Endothelial cell of umbilical vein (primary cell): ENCODE measurements at places on chromosomes 3 and 15. TPM values are rescaled to one million over a fixed set of nuclear protein-coding genes. Genes with fewer than 3 reads are reported as not detected.

SMCO1 gene
- total RNA-seq, result not detected in 2 replicates

TAGLN3 gene
- total RNA-seq, result not detected in 2 replicates

ZPLD1 gene
- not detected in 2 replicates for total RNA-seq

UBAP1L gene
- total RNA-seq, result 3.9 and 5.0 TPM in 2 replicates

DNASE1L3 gene
- total RNA-seq, result 0.95 and 0.99 TPM in 2 replicates

SH3GL3 gene
- not detected in 2 replicates for total RNA-seq

IL17RB gene
- total RNA-seq, result not detected in 2 replicates

CAMP gene
- not detected in 2 replicates for total RNA-seq

RYR3 gene
- not detected in 2 replicates for total RNA-seq

TRPC1 gene
- total RNA-seq, result 5.6 and 5.9 TPM in 2 replicates

STAC gene
- 0.88 TPM in 1 of 2 replicates, not detected in the other for total RNA-seq

SLC28A2 gene
- not detected in 2 replicates for total RNA-seq

BSN gene
- total RNA-seq, result 0.27 and 0.28 TPM in 2 replicates

TEX55 gene
- total RNA-seq, result not detected in 2 replicates

FRG2C gene
- total RNA-seq, result not detected in 2 replicates

RARB gene
- 19.3 and 23.4 TPM in 2 replicates for total RNA-seq

MINAR1 gene
- 0.93 and 1.3 TPM in 2 replicates for total RNA-seq

GP5 gene
- total RNA-seq, result 0.11 TPM in 1 of 2 replicates, not detected in the other

POLQ gene
- total RNA-seq, result 9.5 and 10.8 TPM in 2 replicates

ADGRG7 gene
- not detected in 2 replicates for total RNA-seq

GRIP2 gene
- total RNA-seq, result not detected in 2 replicates

CTXN2 gene
- 0.14 TPM in 1 of 2 replicates, not detected in the other for total RNA-seq

SYNPR gene
- total RNA-seq, result not detected in 2 replicates

COL6A5 gene
- total RNA-seq, result not detected in 2 replicates

MB21D2 gene
- total RNA-seq, result 7.2 and 7.4 TPM in 2 replicates

SUCNR1 gene
- total RNA-seq, result not detected in 2 replicates

CORO2B gene
- total RNA-seq, result 2.9 and 3.7 TPM in 2 replicates

PLSCR2 gene
- total RNA-seq, result not detected in 2 replicates

ARNT2 gene
- 0.18 and 0.20 TPM in 2 replicates for total RNA-seq

CELSR3 gene
- total RNA-seq, result 0.46 and 0.71 TPM in 2 replicates

GOLGA6B gene
- not detected in 2 replicates for total RNA-seq

IMPG2 gene
- total RNA-seq, result 0.71 and 0.76 TPM in 2 replicates

HTD2 gene
- total RNA-seq, result 10.0 and 10.3 TPM in 2 replicates

GMNC gene
- total RNA-seq, result not detected in 2 replicates

SEMA3F gene
- 99.1 and 143 TPM in 2 replicates for total RNA-seq

ALDH1L1 gene
- total RNA-seq, result not detected in 2 replicates

GOLGA8S gene
- total RNA-seq, result 0.42 and 0.55 TPM in 2 replicates

FGF12 gene
- 1.1 and 2.5 TPM in 2 replicates for total RNA-seq

LRRC3B gene
- total RNA-seq, result not detected in 2 replicates

TMEM266 gene
- not detected in 2 replicates for total RNA-seq

ULK3 gene
- 29.0 and 36.0 TPM in 2 replicates for total RNA-seq

CPLX3 gene
- 0.16 TPM in 1 of 2 replicates, not detected in the other for total RNA-seq

STRIT1 gene
- not detected in 2 replicates for total RNA-seq

MAGEL2 gene
- total RNA-seq, result not detected in 2 replicates

KBTBD13 gene
- not detected in 2 replicates for total RNA-seq

C2CD4A gene
- total RNA-seq, result 0.46 and 1.1 TPM in 2 replicates

DNAH1 gene
- total RNA-seq, result 5.0 and 5.8 TPM in 2 replicates

ITPKA gene
- 0.18 and 0.66 TPM in 2 replicates for total RNA-seq
